ENCODE measurements at places on chromosomes 11 and 22.
A peak's percentile ranks its signal among the peaks of the same experiment; 100 is the strongest.

DNA sequence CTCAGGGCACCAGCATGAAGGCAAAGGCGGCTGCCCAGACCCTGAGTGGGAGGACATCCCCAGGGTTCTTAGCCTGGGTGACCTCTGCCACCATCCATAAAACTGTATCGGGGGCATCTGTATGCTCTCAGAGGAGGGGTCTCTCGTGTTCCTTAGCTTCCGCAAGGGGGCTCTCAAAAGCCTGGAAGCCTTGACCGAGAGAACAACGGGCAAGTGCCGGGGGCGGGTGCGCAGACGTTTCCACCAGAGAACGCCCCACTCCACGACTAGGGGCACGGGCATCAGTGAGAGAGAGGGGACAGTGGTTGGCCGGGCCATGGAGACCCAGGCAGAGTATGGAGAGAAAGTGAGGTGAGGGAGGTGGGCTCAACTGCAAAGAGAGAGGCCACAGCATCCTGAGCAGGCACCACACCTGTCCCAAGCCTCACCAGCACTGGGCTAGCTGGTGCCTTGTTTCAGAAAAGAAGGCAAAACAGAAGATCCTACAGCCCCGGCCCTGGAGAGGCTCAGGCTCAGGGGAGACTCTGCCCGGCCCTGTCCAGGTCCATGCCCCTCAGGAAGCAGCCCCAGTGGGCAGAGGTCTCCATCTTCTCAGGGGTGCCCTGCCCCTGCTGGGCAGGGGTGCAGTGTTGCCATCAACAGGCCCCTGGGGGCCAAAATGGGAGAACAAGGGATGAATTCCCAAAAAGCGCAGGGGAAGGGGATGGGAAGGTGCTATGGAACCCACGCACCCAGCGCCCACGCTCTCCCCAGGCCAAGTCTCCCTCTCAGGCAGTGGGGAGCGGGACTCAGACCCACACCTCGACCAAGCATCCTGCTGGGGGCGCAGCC is 5.9 kb downstream of the TSPAN32 start:
- no peak for DNase-seq

- DNase-seq, result no peak
Observed at GRCh38 chr11:103830205-103830604, 206.2 kb upstream of the DDI1 start.

DNA sequence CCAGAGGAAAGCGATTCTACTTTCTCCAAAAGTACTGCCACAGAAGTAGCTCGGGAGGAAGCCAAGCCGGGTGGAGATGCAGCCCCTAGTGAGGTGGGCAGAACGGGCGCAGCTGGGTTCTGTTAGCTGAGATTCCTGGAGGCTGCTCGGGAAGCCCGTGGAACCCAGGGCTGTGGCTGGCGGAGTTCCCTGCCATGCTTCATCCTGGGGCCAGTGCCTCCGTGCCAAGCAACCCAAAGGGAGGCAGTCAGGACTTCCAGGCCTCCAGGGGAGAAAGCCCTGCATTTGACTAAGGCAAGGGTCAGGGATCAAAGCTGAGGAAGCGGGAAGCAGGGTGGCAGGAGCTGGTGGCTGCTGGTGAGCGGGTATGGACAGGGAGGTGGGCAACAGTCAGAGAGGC is 6.7 kb upstream of the TRMU start:
- no peak for DNase-seq

- DNase-seq, result no peak
Observed at GRCh38 chr11:18071098-18071705, 25.1 kb upstream of the TPH1 start.

DNA sequence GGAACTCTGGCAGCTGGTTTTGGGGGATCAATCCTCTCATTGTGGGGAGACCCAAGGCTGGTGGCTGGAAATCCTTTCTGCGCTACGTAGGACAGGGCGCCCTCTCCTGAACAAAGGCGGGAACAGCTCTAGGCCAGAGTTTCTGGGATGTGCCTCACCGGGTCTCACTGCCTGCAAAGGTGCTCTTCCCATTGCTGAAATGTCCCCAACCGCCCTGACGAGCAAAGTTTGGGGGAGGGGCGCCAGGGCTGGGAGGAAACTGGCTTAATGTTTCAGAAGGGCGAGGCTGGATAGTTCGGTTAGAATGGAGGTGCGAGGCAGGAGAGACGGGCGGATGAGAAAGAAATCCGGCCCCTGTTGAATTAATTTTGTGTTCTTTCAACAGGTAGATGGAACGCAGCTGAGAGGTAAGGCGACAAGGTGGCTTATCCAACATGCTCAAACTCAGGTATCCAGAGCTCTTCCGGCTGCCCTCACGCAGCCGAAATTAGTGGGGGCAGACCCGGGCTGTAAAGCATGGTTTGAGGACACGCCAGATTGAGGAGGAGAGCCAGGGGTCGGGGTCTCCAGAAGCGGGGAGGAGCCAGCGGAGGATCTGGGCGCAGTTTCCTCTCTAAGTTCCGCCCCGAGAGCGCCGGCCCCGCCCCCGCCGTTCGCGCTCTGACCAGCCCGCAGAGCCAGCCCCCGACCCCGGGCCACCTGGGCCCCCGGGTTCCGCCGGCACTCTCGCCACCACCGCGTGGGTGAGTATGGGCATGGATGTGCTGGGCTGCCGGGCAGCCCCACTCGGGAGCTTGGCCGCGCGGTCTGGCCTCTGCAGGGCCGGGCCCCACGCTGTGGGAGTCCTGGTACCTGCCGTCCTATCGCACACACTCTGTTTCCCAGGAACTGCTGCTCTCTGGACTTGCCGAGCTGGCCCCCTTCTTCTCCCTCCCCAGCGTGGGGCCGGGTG is at the start of gene PGAP2:
Gene PGAP2, plus strand, starts transcription at position 652 of the 952 bp plus-strand sequence. CDS start 2,700 bp downstream, outside the sequence.
- DNase-seq, result peak; percentile 85

DNA sequence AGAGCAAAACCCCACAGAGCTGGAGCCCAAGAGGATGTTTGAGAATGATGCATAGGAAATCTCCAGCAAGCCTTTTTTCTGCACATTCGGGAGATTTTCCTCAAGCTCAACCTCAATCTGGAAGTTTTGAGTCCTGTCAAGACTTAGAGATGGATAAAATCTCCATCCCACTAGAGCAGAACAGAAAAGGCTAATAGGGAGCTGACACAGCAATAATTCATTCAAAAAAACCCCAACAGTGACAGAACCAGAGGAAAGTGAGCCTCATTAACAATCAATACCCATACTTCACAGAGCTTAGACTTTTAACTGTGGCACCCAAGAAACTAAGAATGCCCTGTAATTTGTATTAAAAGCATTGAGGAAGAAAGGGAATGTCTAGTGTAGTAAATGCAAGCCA is 115.9 kb upstream of the BDNF start:
- DNase-seq, result no peak

DNA sequence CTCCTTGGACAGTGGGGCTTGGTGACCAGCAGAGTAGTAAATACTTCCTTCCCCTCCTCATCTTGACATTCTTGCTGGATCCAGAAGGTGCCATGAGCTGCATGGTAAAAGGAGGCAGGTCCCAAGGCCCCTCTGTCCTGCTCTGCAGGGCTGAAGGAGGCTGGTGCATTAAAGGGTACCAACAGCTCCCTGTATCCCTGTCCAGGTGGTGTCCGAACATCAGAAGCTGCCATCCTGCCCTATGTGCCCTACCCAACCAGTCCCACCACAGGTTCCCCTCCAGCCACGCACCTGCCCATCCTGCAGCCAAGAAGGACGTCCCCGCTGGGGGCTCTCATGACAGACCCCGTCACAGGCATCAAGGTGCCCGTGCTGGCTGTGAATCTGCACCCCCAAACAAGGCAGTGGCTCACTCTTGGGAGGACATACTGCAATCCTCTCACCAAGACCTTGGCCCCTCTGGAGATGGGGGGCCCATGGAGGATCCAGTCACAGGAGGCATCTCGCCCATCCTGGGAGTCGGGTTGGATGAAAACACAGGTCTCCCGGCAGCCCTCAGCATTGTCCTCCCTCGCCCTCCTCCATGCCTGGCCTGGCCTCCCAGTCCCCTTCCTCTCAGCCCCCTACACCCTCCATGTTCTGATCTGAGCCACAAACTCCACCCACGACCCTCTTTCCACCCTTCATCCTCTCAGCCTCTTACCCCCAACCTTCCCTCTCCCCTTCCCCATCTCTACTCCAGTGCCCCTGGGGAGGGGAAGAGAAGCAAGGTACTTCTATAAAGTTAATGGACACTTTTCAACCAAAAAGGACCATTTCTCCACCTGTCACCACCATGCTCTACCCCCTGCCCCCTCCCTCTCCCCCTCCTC is 55.1 kb downstream of the BTG4 start:
- DNase-seq, result no peak

DNA sequence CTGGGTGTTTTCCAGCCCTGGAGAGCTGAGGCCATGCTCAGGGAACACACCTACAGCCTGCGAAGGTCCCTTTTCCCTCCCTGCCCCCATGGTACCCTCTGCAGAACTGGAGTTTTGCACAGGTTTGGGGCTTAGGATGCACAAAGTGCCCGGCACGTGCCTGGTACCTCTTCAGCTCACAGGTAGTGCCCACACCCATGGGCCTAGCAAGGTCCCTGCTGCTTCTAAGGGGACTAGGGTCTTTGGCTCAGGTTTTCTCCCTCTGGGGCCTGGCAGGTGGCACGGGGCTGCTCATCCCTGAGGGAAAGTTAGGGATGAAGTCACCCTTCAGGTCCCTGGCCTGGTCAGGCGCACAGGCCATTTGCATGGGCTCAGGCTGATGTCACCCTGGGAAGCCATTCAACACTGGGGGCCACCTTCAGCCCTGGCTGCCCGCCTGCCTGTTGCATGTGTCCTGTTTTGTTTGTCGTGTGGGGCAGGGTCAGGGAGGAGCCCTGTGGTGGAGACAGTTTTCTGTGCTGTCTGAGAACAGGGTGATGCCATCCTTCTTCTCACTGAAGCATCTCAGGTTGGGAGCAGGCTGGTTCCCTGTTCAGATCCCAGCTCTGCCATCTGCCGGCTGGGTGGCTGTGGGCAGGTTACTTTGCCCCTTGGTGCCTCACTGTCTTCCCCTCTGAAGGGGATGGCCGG is 68.3 kb upstream of the CRYBB3 start:
- no peak for DNase-seq

GRCh38 chr11:68838572-68838964 is 3.1 kb downstream of the CPT1A start:
- no peak for DNase-seq

GRCh38 chr22:36977401-36977861 is 41.8 kb downstream of the TST start:
- DNase-seq, result peak; percentile 27

- no peak for DNase-seq
Observed at GRCh38 chr11:94279996-94280395, 24.4 kb upstream of the IZUMO1R start.

- DNase-seq, result peak; percentile 49
Observed at GRCh38 chr11:63506876-63507275, 992 bp downstream of the LGALS12 start.

GRCh38 chr11:118672846-118673245 is 6.6 kb downstream of the TREH start:
- DNase-seq, result no peak

GRCh38 chr22:44807915-44808690 is 55.7 kb downstream of the ARHGAP8 start:
- no peak for DNase-seq

GRCh38 chr11:1000357-1001278 is 35.9 kb downstream of the MUC6 start:
- DNase-seq, result no peak

- no peak for DNase-seq
Observed at GRCh38 chr11:105867742-105868141, 154.3 kb downstream of the MSANTD4 start.

GRCh38 chr11:31059529-31059928 is 310.0 kb downstream of the DCDC1 start:
- DNase-seq, result no peak

GRCh38 chr22:36204632-36205015 is 3.0 kb upstream of the APOL4 start:
- DNase-seq, result no peak

- no peak for DNase-seq
Observed at GRCh38 chr11:59401262-59401552, 25.0 kb downstream of the OR5A2 start.

DNA sequence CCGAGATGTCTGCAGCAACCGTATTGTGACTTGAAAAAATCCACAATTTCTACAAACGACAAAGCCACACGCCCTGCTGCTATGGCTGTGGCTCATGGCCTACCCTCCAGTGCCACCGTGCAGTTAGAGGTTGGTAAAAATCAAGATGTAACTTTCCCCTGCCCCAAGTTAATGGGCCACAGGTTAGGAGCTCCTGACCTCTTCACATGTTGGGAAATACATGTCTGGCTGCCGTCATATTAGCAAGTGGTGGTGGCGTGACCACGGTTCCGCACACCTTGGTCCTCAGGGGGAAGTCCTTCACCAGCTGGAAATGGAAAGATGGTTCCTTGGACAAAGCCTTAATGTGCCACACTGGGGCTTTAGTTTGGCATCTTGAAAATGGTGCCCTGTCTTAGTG is 27.4 kb upstream of the CCND1 start:
- no peak for DNase-seq

DNA sequence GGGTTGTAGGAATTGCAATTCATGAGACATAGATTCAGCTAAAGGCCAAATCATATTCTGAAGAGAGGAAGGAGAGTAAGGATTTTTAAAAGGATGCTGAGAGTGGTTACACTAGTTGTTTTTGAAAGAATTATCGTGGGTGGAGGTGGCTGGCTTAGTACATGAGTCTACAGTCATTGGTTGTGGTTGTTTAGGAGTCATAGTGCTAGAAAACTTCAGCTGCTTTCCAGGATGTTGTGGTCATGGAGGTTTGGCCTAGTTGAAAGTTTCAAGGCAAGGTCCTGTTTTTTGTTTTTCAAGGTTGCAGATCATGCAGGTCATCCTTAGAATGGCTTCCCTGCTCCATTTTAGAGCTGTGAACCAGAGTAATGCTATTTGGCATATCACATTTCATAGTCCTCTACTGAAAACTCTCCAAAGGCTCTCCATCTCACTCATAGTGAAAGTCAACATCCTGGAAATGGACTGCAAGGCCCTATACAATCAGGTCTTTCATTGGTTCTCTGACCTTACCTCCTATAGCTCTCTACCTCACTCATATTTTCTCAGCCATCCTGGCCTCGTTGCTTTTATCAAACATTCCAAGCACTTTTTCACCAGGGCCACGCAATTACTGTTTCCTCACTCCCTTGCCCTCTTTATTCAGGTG is 26.1 kb upstream of the ZBTB44 start:
- no peak for DNase-seq

GRCh38 chr11:35812828-35813227 is 131.0 kb upstream of the LDLRAD3 start:
- DNase-seq, result no peak
